ENCODE measurements at places on chromosomes 2 and 18. TPM values are rescaled to one million over a fixed set of nuclear protein-coding genes. Genes with fewer than 3 reads are reported as not detected.
A peak's percentile ranks its signal among the peaks of the same experiment; 100 is the strongest.

- DNase-seq = no peak
These were observed 369.1 kb downstream of the ZNF521 start for GRCh38 chr18:24982831-24983230.

The GKN1 gene
- not detected for total RNA-seq

GRCh38 chr2:200613692-200614091 lies 27.9 kb downstream of the AOX1 start:
- no peak for DNase-seq

The POTEJ gene
- total RNA-seq = not detected

GRCh38 chr2:187617905-187618304 lies 63.7 kb upstream of the TFPI start:
- DNase-seq = no peak

DNA sequence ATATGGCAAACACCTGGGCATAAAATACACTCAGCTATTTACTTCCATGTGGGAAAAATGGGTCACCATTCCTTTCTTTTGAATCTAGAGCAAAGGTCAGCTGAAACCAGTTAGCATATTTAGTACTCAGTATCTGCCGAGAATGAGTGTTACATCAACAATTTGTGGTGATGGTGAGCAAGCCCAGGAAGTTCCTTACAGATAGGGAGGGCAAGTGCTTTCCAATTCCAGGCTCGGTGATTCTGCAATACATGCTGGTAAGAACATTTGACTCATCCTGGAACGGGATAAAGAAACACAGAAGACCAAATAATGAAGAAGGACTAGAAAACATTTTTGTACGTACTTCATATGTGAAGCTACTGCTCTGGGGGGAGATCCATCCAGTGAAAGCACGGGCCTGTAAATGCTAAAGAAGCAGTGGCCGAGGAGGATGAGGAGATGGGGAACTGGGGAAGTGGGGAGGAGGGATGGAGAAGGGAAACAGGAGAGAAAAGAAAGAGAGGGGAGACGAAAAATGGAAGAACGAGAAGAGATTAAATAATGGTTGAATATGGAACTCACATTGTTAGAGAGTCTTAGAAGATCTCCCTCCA lies 251.9 kb downstream of the TTC32 start:
- DNase-seq = no peak

The TRIM43 gene
- total RNA-seq = not detected

The DPP10 gene
- total RNA-seq = not detected

GRCh38 chr2:226792155-226792881 lies 7.3 kb downstream of the IRS1 start:
- DNase-seq = no peak

The BCL2 gene
- total RNA-seq = 11.6 TPM

GRCh38 chr2:102809291-102810189 lies 47.7 kb downstream of the TMEM182 start:
- no peak for DNase-seq

GRCh38 chr2:116877274-116877673 lies 937.2 kb upstream of the DDX18 start:
- no peak for DNase-seq

- DNase-seq = no peak
These were observed 117.8 kb upstream of the EPC2 start for GRCh38 chr2:148526509-148527346.

DNA sequence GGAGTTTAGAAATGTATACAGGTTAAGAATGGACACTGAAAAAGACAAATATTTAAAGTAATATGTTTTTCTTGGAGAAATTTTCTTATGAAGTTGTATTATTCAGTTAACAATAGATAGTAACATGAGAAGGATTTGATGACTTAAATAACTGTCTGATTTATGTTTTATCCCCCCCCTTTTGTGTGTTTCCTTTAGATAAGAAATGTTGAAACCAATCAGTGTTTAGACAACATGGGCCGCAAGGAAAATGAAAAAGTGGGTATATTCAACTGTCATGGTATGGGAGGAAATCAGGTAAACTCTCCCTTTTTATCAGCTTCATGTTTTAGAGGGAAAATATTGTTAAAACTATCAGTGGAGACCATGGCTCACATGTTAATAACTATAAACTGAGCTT lies 289.7 kb upstream of the KCNJ3 start:
- DNase-seq = no peak

- DNase-seq = peak; percentile 62
These were observed 4.5 kb upstream of the SIX3 start for GRCh38 chr2:44936715-44937687.

DNA sequence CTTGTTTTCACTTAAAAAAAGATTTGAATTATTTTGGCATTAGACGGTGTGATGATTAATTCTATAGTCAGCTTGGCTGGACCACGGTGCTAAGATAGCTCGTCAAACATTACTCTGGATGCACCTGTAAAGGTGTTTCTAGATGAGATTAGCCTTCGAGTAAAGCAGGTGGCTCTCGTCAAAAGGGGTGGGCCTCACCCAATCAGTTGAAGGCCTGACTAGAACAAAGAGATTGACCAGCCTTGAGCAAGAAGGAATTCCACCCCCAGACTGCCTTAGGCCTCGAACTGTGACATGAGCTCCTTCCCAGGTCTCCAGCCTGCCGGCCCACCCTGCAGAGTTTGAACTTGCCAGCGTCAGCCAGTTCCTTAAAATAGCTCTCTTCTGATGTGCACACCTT lies 73.4 kb downstream of the TWIST2 start:
- peak; percentile 30 for DNase-seq

DNA sequence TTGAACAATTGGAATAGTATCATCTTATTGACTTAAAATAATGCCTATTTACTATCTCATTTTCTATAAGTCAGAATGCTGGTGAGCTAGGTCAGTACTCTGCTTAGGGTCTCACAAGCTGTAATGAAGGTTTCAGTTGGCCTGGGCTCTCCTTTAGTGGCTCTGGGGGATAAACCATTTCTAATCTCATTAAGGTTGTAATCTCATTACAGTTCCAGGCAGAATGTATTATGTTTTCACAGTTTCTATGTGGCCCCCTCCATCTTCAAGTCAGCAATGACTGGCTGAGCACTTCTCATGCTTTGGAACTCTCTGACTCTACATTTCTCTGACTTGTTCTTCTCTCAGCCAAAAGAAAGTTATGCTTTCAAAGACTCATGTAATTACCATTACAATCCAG lies 163.1 kb downstream of the CCDC178 start:
- no peak for DNase-seq

Measured in posterior vena cava (tissue), 2 donors.